ENCODE measurements at places on chromosomes 11 and 22. TPM values are rescaled to one million over a fixed set of nuclear protein-coding genes. Genes with fewer than 3 reads are reported as not detected.

The LRRC56 gene
- 0.28 TPM for total RNA-seq

DNA sequence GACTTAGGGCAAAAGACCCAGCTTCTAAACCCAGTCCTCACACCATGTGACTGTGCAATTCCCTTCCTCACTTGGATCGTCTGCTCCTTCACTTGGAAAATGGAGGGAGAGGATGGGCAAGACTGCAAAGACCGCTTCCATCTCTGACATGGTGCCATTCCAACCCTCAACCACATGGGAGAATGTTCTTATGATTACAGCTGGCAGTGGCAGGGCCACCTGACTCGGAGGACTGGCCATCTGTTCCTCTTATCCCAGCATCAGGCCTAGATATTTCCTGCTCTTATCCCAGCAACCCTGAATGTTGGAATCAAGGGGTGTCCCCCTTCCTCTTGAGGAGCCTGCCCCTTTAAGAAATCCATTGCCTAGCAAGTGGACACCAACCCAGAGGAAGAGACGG is 15.4 kb downstream of the DSCAML1 start:
- no peak for DNase-seq

DNA sequence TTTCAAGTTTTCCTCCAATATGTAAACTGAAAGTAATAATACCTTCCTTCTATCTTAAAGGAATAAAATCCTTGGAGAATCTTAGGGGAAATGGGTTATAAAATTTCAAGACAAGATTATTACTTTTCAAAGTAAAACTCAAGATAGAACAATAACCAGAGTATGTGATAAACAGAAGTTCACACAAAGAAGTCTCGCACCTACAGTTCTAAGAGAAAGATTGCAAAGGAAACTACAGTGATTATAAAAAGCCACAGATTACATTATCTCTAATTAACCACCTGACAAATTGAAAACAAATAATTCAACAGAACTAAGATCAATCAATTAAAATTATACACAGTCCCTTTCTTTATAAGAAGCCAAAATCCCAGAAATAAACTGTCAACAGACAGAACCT is 34.0 kb downstream of the AMBRA1 start:
- DNase-seq = no peak

- DNase-seq = peak; percentile 10
Observed at GRCh38 chr11:110513846-110514437, 84.2 kb downstream of the FDX1 start.

DNA sequence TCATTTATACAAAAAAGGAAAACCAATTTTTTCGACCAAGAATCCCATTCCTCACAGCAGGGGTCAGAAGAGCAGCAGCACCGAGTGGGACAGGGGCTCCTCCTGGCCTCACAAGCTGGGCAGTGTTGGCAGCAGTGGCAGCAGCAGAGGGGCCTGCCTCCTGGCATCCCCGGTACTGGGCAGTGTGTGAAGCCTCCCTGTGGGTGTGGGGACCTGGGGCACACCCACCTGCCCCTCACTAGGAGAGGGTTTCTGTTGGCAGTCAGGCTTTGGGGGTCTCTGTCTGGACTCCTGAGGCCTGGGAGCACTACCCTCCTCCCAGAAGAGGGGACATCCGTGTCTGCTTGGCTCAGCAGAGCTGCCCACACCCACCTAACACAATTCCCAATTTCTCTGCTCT is 67.8 kb downstream of the NECTIN1 start:
- no peak for DNase-seq

DNA sequence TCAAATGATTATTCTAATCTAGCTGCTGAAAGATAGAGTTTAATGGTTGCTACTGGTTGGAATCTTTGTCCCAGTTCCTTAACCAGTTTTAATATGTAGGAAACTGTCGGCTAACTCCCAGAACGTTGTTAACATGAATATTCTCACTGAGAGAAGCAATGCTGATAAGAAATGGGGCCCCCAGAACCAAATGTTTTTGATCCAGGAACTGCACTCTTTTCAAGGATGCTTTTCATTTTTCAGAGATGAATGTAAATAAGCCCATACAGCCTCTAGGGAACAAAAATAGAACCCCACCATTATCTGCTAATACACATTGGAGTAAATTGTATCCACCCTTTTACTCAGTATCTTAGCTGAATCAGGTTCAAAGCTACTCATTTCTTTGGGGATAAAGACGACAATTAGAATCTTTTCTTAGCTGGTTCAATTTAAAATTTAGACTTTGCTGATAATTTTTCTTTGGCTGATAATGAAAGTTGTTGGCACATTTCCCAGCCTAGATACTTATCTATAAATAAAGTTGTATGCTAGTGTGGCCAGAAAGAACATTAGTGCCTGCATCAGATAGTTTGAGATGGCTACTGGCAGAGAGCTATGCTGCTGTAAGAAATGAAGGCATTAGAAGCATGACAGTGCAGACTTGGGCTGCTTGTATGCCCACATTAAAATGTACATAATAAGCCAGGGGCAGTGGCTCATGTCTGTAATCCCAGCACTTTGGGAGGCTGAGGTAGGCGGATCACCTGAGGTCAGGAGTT is 323.3 kb upstream of the PDGFD start:
- peak; percentile 30 for DNase-seq

DNA sequence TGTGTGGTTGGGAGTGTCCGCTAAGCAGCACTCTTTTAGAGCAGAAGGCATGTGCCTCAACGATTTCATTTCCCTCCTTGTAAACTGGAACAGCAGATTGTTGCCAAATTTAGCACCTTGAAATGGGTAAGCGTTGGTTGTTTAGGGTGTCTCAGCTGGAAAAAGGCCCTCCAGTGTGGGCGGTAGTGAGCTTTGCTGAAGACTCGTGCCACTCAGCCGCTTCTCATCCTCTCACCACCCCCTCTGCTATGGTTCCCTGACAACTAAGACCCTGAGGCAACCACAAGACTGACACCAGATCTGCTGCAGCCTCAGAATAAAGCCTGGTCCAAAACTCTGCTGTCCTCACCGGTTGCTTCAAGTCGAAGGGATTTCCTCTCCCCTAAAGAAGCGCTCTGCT is 9.9 kb upstream of the FERMT3 start:
- DNase-seq = no peak

The FADS2 gene
- total RNA-seq = 31.9 TPM

DNA sequence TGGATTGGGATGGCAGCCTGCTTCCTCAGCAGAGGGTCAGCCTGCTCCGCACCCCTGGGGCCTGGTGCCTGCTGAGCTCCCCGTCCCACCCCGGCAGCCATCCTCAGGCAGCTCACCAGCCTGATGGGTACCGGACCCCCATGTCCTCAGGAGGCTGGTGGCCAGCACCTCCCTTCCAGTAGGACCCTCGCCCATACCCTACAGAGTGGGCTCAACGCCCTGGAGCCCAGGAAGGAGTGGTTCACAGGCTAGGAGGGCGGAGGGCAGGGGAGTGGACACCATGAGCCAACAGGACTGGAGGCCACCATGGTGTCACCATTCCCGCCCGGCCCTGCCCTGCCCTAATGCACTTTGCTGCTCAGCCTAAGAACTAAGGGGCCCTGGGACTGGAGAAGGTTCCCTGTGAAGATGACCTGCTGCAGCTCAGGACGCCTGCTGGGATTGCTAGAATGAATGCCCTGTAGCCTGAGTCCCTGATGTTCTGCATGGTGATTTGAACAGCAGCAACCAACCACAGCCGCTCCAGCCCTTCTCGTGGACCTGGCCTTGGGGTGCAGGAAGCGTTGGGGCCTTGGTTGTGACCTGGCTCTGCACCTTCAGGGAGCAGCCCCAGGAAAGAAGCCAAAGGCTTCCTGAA is 1080.8 kb downstream of the BRD1 start:
- no peak for DNase-seq

- DNase-seq = peak; percentile 28
Observed at GRCh38 chr11:299951-300735, 817 bp upstream of the IFITM5 start.

GRCh38 chr11:88631497-88631896 is 294.0 kb upstream of the CTSC start:
- peak; percentile 51 for DNase-seq

The SIK2 gene
- 7.9 TPM for total RNA-seq

DNA sequence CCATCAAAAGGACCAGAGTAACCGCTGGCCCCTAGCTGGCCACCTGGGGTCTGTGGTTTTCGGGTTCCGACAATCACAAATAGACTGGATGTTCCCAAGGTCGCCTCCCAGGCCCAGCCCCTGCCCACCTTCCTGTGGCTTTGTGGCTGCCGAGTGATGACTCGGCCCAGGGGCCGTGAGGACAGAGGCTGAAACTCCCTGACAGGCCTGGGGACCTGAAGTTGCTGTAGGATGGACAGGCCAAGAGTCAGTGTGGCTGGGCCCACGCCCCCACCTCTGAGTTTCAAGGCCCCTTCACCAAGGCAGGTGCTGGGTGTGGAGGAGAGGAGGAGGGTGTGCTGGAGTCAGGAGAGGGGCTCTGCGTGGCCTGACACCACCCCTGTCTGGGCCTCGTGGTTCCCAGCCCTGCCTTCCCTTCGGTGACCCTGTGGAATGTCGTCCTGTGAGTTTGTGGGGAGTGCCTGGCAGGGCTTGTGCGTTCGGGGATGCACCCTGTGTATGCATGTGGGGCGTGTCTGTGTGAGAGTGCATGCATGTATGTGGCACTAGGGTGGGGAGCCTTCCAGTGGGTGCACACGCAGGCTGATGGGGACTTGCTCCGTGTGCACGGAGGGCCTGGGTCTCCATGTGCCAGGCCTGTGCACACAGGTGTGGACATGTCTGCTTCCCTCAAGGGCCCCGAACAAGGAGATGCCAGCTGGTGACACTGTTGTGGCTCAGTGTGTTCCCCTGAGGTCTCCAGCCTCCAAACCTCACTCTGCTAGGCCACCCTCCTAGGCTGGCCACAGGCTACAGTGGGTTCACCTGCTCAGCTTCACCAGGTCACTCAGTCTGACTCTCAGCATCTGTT is 8.4 kb upstream of the MGAT3 start:
- no peak for DNase-seq

GRCh38 chr11:69703453-69703767 is 412 bp downstream of the FGF19 start:
- no peak for DNase-seq

The TCN1 gene
- not detected for total RNA-seq

GRCh38 chr11:103953797-103954486 is 82.5 kb upstream of the DDI1 start:
- no peak for DNase-seq

DNA sequence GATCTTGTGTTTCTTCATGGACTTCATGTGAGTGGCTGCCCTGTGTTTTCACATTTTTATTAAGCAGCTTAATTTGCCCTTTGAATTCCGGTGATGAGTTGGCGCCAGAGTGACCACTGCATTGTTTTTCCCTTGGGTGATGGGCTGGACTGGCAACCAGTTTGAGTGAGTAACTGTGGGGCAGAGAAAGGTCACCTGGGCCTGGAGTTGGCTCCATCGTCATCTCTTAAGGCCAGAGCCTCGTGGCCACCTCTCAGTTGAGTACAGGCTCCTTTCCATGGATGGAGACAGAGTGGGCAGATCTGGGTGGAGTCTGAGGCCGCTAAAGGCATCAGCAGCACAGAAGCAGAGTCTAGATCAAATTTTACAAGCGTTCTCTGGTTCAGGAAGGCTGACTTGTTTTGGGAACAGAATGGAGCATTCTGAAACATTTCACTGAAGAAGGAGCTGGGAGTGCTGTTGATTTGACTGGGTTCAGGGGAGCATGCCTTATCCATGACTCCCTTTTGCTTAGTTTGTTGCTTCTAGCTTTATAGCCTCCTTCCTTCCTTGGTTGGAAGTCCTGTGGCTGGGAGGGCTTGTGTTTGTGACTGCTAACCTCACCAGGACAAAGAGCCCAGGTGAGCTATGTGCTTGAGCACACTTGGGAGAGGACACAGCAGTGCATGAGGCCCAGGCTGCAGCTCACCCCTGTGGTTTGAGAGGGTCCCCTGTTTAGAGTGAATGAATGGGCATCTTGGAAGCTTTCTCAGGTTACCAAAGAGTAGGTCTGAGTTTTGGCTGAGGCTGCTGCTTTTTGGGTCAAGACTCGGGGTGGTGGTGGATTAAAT is 7.8 kb downstream of the BCR start:
- DNase-seq = peak; percentile 23

All from IMR-90 (cell line).